ENCODE measurements at places on chromosomes 7 and 10.

- DNase-seq, result no peak
These were observed 2.2 kb upstream of the LGI1 start for GRCh38 chr10:93755443-93756116.

DNA sequence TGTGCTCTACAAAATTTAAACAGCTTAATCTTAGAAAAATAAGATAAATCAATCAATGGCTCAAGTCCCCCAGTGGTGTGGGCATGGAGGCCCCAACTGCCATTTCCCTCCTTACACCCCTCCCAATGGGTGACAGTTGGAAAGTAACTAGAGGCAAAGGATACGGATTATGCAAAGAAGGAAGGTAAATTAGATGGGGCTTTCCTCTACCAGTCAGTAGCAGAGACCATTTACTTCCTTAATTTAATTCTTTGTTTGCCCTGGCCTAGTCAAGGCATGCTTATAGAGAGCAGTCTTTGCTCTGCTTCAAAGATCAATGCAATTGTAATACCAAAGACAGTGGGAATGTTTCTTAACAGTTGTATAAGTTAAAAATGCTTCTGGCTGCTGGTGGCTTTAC, 63.3 kb upstream of the PAPSS2 start:
- no peak for DNase-seq

GRCh38 chr10:93069245-93069561, 4.5 kb upstream of the CYP26A1 start:
- no peak for DNase-seq

GRCh38 chr7:100157334-100158228, 942 bp downstream of the TRAPPC14 start:
- DNase-seq, result no peak

GRCh38 chr10:129814681-129815646, 149.1 kb downstream of the EBF3 start:
- DNase-seq, result no peak

GRCh38 chr7:135158874-135159273, 11.0 kb downstream of the TMEM140 start:
- no peak for DNase-seq

DNA sequence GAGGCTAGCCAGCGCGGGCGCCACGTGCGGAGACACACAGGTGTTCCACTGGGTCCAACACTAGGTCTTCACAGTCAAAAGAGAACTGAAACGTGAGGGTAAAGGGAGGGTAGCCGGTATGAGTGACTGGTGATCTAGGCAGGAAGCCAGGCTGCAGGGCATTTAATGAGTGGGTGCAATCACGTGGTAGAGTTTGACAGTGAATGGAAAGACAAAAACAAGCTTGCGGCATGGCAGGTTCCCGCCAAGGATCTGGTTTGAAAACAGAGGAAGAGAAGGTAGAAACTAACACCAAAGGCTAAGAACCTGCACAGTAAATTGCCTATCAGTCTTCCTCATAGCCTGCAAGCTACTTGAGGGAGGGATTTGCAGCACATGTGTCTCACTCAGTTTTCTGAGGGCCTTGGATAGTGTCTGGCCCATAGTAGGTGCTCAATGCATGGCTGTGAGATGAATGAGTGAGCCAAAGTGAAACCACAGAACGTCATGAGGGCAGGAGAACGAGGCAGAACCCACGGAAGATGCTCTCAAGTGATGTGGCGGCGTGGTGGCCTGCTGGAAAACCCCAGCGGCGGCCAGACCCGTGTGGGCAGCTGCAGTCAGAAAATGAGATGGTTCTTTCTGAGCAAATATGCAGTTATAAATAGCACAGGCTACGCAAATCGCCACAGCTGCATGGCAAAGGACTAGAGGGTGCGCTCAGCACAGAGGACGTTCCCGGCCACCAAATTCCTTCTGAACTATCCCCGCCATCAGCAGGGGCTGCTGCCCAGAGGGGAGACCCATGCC, 183.6 kb upstream of the NFE2L3 start:
- no peak for DNase-seq

DNA sequence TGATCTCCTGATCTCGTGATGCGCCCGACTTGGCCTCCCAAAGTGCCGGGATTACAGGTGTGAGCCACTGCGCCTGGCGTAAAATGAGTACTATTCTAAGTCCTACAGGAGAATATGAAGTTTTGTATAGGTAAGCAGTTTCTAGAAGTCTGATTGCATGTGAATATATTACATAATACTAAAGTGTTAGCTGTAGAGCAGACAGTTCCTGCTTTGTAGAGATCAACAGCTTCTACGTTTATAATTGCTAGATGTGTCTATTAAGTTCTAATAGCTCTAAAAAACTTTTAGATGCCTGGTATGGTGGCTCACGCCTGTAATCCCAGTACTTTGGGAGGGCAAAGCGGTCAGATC, 8.5 kb downstream of the CRCP start:
- DNase-seq, result no peak

DNA sequence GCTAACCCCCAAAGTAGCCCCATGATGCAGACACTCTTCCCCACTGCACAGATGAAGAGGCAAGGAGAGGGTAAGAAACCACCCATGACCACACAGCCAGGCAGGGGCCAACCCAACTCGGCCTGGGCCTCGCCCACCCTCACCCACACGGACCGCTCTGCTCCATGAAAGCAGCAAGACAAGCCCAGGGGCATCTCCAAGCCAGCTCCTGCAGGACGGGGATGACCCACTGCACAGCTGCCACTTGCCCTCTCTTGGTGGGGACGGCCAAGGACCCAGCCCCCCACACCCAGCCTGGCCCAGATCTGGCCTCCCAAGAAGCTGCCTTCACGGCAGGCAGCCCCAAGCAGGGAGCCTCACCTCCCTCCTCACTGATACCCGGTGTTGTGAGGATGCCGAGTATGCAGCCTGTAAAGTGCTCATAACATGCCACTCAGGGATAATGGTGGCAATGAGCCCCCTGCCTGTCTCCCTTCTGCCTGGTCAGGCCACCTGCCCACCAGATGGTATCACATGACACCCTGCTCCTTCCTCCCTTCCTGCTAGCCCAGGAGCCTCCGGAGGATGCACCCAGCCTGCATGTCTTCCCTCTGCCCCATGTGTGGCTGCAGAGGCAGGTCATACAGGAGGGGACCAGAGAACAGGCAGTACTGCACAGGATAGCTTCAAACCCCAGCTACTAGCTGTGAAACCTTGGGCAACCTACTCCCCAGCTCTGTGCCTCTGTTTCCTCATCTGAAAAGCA, 23.3 kb downstream of the OGDHL start:
- DNase-seq, result no peak

DNA sequence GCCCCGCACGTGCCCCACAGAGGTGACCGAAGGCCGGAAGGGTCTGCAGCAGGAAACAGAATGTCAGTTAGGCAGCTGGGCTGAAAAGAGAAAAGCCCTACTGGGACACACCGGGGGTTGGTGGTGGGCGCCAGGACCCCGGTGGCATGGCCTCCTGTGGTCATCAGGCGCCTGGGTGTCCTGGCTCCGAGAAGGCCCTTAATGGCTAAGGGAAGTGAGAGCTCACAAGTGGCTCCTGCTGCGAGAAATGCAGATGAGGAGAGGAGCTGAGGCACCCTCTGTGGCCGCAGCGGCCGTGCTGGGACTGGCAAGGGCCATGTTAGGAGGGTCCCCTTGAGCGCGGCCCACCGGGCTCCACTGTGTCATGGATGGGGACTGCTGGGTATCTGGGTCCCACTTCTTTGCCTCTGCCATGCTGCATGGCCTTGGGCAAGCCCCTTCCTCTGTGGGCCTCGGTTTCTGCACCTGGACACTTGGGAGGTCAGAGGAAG, 79.2 kb upstream of the GNA12 start:
- no peak for DNase-seq

GRCh38 chr7:80650030-80650429, 11.6 kb downstream of the CD36 start:
- DNase-seq, result no peak

- no peak for DNase-seq
These were observed 568.2 kb upstream of the MGMT start for GRCh38 chr10:128898916-128899195.

DNA sequence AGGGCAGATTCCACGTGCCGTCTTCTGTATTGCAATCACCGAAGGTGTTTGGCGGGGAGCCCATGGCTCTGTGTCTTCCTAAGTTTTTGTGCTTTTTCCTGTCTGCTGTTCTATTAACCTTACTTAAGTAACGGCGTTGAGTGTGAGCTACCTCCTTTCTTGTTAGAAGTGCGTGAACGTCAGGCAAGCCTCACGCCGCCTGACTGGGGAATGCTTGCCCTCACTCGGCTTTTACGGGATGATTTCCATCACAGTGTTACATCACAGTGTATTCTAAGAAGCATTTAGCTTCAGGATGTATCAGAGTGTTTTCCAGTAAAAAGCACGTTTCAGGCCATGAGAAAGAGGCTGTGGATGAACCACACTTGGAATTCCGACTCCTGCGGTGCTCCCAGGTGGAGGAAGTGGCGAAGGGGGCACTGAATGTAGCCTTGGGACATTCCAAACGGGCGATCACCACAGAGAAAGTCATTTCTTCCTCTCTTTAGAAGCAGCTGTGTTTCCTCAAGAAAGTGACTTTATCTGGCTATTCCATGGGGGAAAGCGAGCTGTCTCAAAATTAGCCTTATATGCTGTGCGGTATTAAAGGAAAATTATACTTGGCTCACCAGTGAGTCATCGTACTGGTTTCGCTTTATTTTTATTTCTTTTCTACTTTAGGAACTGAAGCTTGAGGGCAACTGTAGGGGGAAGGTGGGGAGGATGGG, 290.7 kb downstream of the KLF6 start:
- no peak for DNase-seq
